Left renal cortex interstitium (tissue), 4 donors: ENCODE measurements at places on chromosomes 12 and 14. TPM values are rescaled to one million over a fixed set of nuclear protein-coding genes. Genes with fewer than 3 reads are reported as not detected.

DNA sequence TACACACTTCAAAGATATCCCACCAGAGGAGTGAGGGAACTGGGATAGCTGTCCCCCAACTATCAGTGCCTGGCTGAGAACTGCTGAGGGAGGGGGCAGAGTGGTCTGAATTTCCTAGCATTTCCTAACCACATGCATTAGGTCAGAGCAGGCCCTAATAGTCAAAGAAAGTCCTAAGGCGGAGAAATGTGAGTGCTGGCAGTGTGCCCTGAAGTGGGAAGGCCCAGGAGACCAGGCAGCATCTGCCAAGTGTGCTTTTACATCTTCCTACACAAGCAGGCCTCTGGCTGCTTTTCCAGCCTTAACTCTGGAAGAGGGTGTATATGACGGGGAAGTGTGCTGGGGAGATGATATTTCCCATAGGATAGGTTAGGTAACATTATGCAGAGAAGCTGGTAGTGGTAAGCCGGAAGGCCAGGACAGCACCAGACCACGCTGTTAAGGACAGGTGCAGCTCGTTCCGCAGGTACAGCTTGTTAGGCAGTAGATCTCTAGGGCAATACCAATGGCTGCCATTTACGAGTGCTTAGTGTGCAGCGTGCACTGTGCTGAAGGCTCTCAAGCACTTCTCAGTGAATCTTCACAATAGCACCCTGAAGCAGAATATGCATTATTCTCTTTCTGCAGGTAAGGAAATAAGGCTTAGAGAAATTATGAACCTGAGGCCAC, 9.1 kb upstream of the CCDC198 start:
- no peak for DNase-seq

GRCh38 chr12:47247418-47247817, 167.7 kb upstream of the AMIGO2 start:
- DNase-seq = no peak

Gene ERO1A
- 22.9 TPM for polyA plus RNA-seq

Gene KIAA0586
- polyA plus RNA-seq = 23.6 TPM

Gene CIDEB
- polyA plus RNA-seq = 23.9 TPM

DNA sequence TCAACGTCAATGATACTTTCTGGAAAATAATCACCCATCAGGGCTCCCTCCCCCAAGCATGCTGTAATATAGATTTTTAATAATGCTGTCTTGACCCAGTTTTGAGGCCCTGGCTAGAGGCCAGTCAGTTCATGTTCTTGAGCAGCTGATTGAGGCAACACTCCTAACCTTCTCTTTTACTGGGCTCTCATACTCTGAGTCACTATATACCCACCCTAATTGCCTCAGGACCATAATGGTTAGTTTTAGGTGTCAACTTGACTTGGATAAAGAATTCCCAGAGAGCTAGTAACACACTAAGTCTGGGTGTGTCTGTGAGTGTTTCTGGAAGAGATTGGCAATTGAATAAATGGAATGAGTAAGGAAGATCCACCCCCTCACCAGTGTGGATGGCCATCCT, 527.0 kb upstream of the ATP2B1 start:
- DNase-seq = no peak

- no peak for DNase-seq
Measured at GRCh38 chr12:124379938-124380754, 85.3 kb downstream of the RFLNA start.
